Stimulated activated CD4-positive, alpha-beta T cell treated with anti-CD3 and anti-CD28 coated beads, Interleukin-1b, Interleukin-23, amount 100 ng/mL, for 1 hour (primary cell): ENCODE measurements at places on chromosomes 6 and 20.

DNA sequence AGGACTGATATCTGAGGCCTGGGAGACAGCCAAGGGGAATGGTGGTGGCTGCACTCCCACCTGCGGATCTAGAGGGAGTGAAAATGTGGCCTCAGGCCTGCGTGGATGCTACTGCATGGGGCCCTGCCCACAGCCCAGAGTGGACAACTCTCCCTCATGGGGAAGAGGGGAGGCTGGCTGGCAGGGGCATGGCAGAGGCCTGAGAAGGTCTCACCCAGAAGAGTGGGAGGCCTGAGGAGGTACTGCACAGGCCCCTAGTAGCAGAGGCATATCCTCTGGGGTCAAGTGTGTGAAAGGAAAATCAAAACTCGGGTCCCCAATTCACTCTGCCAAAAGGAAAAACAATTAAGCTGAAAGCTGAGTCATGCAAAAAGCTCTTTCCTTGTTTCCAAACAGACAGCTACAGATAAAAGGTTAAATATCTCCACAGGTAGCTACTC lies 158.2 kb downstream of the AKAP7 start:
- no peak for DNase-seq

GRCh38 chr6:87572883-87573282 lies 16.9 kb downstream of the RARS2 start:
- DNase-seq: no peak

DNA sequence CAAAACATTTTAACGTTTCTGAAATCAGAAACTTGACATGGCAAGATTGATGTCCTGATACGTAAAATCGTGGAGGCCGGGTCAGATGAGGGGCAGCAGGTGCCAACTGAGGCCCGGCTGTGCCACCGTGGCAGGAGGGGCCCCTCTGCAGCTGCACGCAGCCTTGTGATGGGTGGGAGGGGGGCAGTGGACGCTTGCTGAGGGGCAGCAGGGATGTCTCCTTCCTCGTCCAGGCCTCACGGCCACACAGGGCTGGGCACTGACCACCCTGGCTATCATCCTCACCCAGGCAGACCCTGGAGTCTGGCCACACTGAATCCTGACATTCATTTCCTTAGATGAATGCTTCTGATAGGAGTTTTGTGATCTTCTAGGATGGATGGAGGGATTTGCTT lies 114.7 kb downstream of the ERMARD start:
- no peak for DNase-seq

DNA sequence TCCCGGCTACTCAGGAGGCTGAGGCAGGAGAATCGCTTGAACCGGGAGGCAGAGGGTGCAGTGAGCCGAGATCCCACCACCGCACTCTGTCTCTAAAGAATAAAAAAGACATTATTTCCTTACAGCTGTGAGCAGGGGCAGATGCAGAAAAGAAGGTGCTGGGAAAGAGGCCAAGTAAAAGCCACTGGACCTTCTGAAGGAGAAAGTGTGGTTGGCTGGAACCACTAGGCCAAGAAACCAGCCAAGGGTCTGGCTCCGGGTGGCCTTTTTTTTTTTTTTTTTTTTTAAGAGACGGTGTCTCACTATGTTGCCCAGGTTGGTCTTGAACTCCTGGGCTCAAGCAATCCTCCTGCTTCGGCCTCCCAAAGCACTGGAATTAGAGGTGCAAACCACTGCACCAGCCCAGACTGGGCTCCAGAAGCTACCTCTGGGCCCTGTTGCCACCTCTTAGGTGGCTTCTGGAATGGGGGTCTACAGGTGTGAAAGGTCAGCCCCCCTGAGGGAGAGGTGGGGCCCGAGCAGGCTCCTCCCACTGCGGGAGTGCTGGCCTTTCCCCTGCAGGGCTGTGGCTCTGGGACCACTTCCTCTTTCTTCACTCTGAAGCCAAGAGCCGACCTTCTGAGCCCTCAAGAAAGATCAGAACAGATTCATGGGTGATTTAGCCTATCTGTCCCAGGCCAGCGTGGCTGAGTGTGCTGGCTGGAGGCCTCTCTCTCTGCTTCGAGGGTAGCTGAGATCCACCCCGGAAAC lies at the start of gene FGD2:
TSS of gene FGD2 (plus strand) at position 595 of the 750 bp plus-strand sequence. CDS start 163 bp downstream, outside the sequence.
- no peak for DNase-seq

GRCh38 chr20:42688576-42688975 lies 501.1 kb downstream of the PTPRT start:
- no peak for DNase-seq

GRCh38 chr6:43714311-43715055 lies 26.9 kb upstream of the MRPS18A start:
- DNase-seq: no peak

DNA sequence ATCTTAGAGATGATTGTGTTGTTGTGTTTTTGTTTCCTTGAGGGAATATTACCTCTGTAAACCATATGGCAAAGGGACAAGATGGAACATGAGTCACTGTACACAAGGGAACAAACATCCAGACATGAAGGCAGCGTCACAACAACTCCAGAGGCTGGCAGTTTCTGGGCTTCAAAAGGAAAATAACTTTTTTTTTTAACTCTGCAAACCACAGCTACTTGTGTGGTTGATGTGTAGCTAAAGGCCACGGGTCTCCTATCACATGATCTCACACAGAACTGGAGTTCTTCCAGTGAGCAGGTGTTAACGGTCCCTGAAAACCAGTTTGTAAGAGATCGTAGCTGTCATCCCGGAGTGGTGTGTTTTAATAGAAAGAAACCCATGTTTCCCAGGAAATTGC lies 33.2 kb upstream of the HBS1L start:
- DNase-seq: no peak
